ENCODE measurements at places on chromosomes 6 and 20.

DNA sequence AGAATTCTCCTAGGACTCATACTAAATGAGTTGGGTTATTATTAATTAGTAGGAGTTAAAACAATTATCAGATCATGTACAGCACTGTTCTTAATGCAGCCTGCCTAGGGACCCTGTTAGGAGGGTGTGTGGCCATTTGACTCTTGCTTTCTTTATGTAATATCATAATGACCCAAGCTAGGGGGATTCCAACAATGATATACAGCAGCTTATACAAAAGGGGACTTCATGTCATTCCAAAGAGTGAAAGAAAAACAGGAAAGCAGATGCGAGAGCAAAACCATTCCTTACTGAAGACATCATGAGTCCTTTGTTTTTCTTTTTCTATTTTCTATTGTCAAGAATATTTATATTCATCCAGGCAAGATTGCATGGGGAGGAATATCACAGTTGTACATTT, 455.2 kb downstream of the PLCB1 start:
- no peak for DNase-seq

DNA sequence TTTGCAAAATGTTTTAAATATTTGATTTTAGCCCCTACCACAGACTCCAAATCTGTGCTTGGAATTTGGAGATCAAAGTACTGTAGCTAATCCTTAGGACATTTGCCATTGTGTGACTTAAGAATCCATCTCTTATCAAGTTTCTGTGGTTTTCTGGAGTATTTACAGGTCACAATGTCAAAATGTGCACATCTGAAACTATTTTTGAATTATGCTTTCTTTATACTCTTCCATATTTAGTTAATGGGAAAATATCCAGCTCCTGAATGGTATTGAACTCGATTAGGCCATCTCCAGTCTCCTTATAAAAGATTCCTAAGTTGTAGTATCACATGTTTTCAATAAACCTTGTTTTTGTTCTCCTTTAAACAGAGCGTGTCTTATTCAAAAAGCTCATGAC, 162.5 kb downstream of the KHDC1L start:
- no peak for DNase-seq

- DNase-seq: peak; percentile 47
These were observed 244.7 kb downstream of the CBLN4 start for GRCh38 chr20:55760586-55760985.

GRCh38 chr20:10074513-10074912, 39.7 kb downstream of the ANKEF1 start:
- DNase-seq: peak; percentile 34

- DNase-seq: no peak
These were observed 101.4 kb upstream of the FAM184A start for GRCh38 chr6:119179842-119180241.

- no peak for DNase-seq
These were observed 32.7 kb upstream of the C20orf203 start for GRCh38 chr20:32706486-32706885.

GRCh38 chr6:166308033-166308768, at the start of gene PRR18:
Gene PRR18, minus strand, starts transcription at chr6:166308392. Its CDS starts 250 bp downstream, at chr6:166308142.
- no peak for DNase-seq

DNA sequence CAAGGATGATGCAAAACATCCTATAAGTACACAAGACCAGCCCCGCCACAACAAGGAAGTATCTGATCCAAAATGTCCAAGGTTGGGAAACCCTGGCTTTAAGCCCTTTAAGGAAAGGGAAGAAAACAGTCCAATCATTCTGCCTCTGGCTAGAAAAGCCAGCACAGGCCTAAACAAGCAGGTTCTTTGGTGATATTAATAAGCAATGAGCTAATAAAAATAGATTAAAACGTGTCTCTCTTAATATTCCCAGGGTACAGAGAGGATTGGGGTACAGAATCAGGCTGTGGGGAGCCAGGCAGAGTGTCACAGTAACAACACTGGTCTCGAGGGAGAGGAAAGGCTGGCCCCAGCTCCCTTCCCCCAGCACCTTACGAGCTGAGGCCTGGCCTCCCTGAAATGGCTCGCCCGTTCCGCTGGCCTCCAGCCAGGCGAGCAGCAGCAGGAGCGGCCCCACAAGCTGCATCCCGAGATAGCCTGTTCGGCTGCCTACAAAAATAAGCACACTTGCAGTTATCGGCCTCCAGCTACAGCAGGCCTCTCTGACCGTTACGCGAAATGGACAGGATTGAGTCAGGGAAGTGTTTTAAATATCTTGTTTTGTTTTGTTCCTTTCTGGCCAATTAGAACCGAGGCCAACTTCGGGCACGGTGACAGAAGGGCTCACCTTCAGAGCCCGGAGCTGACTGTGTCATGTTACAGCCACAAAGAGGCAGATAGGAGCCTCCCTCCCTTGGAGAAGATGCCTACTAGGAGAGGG, 4.0 kb upstream of the ZMYND8 start:
- DNase-seq: peak; percentile 86

GRCh38 chr6:122787721-122788120, 1.3 kb upstream of the SMPDL3A start:
- DNase-seq: no peak

- no peak for DNase-seq
These were observed 102.0 kb upstream of the RUNX2 start for GRCh38 chr6:45226081-45226480.

- no peak for DNase-seq
These were observed 11.1 kb downstream of the MAP1LC3A start for GRCh38 chr20:34569598-34569997.

GRCh38 chr6:158668707-158669103, 18.9 kb downstream of the SYTL3 start:
- DNase-seq: no peak

GRCh38 chr6:33632558-33633039, 11.5 kb downstream of the ITPR3 start:
- DNase-seq: peak; percentile 81

DNA sequence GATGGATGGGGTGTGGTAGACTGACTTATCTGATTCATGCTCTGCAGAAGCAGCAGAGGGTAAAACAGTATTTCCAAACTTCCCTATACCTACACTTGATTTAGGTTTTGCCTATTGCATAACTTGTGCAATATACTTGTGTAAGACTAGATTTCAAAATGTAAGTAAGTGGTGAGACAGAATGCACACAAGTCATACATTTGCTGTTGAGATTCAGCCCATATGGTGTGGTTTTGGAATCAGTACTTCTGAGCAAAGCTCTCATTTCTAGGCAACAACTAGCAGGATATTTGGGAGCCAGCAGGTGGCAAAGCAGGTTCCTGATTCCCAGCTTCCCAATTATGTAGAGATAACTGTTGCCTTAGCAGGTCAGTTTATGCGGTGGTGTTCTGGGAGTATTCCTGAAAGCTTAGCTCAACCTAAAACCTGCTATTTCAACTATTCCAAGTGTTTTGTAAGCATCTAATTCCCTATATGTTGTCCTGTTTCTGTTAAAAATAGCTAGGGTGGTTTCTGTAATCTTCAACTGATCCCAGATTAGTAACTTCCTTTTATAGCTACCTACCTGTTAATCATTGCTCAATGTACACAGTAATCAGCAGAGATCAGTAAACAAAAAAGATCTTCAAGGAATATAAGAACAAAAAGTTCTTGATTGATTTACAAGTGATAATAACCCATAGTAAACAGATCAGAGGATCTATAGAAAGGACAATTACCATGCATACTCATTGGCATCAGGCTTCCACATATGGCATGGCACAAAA, 8.5 kb upstream of the FABP7 start:
- peak; percentile 44 for DNase-seq

DNA sequence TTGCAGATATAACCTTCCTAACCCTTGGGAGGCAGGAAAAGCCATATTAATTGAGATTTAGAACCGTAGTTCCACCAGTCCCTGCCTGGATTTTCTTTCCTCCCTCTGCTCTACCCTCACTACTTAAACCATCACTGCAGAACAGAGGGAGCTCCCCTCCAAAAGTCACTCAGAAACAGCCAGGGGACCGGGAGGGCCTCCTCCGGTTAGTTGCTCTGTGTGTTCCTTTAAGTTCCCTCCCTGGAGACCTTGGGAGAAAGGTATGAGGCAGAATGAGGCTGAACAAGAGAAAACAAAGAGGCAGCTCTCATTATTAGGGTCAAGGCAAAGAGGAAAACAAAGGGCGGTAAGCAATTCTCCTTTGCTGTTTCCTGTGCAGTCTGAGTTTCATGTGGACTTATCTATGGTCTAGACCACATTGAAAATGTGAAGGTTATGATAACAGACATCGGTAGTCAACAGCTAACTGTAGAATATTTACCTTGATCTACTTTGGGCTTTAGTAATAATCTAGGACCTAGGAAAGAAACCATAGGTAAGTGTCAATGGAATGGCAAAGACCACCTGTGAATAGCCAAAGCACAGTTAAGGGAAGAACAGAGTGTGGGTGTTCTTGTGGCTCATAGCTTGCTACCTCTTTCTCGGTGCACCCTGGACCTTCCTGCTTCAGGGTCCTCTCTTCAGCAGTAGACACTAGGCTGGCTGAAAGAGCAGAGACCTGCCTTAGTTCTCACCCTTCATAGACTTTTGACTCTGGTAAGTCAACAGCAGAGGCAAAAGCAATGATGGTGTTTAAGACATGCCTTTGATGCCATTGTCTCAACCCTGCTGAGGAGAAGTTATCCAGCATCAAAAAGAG, 250.9 kb upstream of the CITED2 start:
- DNase-seq: no peak

DNA sequence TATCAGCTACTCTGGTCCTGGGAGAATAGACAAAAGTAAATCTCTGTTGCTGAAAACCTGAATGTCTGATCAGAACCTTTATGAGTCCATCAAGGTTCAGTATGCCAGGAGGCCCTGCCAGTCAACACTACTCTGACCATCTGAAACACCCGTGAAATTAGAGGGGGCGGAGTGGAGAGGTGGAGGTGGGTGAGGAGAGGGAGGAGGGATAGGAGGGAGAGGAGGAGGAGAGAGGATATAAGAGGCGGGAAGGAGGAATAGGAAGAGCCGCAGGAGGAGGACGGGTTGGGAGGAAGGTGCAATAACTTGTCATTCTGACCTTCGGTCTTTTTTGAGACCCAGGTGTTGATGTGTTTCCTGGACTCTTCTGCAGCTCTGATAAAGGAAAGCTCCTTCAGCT, 8.0 kb downstream of the SERPINB9 start:
- DNase-seq: no peak

DNA sequence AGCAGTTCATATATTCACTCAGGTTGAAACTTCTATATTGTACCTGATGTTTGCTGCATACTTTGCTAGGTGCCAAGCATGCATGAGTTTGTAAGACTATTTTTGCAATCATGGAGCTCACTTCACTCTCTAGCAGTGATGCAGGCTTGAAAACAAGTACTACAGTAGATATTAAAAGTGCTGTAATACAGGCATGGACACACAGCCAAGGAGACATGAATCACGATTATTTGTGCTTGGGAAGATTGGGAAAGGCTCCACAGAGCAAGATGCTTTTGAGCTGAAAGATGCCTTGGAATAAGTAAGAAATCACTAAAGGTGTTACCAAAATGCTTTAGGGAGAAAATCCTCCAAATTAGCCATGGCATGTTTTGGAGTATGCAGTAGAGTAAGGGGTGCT, 427.4 kb downstream of the UTRN start:
- no peak for DNase-seq

- no peak for DNase-seq
These were observed 980.0 kb downstream of the EYS start for GRCh38 chr6:64727075-64727474.

DNA sequence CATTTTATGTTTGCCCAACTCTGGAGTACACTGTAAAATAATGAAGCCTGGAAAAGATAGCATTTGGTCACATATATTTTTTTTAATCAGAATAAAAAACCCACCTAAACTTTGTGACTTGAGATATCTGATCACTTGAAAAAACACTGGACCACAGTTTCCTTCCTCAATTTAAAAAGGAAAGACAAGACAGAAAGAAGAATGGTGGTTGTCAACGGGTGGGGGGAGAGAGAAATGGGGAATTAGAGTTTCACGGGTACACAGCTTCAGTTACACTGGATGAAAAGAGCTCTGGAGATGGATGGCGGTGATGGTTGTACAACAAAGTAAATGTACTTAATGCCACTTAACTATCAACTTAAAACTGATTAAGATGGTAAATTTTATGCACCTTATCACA, 14.7 kb upstream of the DST start:
- no peak for DNase-seq

GRCh38 chr20:24829649-24830370, 119.3 kb upstream of the CST7 start:
- DNase-seq: no peak

DNA sequence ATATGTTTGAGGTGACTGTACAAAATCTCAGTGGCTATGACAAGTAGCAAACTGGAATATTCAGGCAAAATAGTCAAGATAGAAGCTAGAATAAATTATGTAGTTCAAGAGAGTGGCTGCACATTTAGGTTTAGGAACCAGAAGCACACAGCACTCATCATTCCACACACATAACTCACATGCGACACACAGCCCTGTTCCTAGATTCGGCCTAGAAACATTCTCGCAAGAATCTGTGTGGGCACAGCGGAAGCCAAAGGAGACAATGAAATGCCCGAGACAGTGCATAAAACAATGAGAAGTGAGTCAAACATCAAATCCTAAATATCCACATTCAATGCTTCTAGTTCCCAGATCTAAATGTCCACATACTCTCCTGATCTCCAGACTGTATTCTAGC, 9.5 kb upstream of the SUPT3H start:
- no peak for DNase-seq

GRCh38 chr20:4781211-4781610, 59.5 kb downstream of the PRND start:
- DNase-seq: no peak

GRCh38 chr6:117270055-117270842, 4.9 kb downstream of the VGLL2 start:
- peak; percentile 59 for DNase-seq

DNA sequence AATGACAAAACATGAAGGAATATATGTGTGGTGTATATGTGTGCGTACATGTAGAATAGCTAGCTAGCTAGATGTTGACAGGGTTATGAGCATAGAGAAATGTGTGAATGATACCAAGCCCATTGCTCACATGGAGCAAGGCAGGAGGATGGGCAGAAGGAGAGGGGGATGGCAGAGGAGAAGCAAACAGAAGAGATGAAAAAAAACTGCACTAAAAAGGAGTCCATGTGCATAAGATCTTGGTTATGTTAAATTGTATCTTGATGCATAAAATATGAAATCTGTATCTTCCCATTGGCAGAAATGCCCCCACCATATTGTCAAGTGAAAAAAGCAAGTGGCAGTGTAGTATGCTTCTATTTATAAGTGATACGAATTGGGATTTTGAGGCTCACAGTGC, 125.1 kb downstream of the PRND start:
- DNase-seq: no peak

- DNase-seq: no peak
These were observed 181.2 kb downstream of the FOXA2 start for GRCh38 chr20:22403022-22403631.

- DNase-seq: no peak
These were observed 49.1 kb upstream of the FRMD1 start for GRCh38 chr6:168128006-168128630.

GRCh38 chr6:52227495-52227894, 16.8 kb downstream of the IL17F start:
- no peak for DNase-seq

Measured in stomach (tissue), 19 donors.